ENCODE measurements at places on chromosomes 1 and 21. TPM values are rescaled to one million over a fixed set of nuclear protein-coding genes. Genes with fewer than 3 reads are reported as not detected.

DNA sequence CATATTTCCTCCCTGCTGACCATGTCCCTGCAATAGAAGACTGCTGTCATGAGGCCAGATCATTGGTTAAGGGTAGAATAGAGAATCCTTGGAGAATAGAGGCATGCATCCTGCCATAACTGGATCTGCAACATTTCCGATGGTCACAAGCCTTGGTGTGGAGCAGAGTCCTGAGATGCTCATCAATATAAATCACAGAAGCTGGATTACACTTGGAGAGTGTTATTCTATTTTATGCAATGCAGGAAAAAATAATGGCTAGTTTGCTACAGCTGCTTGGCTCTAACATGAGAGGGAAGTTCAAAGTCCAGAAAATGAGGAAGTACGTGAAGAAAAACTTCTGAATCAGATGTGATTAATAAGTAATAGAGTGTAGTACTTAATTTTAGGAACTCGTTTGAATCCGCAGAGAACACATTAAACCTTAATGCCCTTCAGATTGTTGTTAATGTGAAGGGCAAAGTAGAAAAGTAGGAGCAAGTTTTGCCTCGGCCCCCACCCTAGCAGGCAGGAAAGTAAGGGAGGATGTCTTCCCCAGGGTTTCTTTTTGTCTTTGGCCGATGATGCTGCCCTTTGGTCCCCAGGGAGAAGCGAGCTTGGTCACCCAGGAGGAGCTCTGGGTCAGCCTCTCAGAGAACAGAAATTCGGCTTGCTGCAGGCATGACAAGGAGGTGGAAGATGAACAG, 59.5 kb downstream of the KCNK1 start:
- DNase-seq, result no peak

DNA sequence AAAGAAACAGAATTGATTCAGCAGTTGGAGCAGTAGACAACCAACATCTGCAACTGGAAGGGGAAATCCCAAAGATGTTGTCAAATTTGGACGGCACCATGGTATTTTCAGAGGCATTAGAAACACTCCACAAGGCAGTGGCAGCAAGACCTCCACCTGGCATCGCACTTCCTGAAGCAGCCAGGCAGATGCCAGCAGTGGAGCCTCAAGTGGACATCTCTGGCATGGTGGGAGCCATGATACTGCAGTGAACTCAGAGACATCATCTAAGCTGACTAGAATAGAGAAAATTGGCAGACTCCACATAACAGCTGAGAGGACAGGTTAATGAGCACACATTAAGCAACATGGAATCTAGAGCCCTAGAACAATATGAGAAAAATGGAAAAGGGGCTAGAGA, 33.9 kb upstream of the RGS8 start:
- no peak for DNase-seq

DNA sequence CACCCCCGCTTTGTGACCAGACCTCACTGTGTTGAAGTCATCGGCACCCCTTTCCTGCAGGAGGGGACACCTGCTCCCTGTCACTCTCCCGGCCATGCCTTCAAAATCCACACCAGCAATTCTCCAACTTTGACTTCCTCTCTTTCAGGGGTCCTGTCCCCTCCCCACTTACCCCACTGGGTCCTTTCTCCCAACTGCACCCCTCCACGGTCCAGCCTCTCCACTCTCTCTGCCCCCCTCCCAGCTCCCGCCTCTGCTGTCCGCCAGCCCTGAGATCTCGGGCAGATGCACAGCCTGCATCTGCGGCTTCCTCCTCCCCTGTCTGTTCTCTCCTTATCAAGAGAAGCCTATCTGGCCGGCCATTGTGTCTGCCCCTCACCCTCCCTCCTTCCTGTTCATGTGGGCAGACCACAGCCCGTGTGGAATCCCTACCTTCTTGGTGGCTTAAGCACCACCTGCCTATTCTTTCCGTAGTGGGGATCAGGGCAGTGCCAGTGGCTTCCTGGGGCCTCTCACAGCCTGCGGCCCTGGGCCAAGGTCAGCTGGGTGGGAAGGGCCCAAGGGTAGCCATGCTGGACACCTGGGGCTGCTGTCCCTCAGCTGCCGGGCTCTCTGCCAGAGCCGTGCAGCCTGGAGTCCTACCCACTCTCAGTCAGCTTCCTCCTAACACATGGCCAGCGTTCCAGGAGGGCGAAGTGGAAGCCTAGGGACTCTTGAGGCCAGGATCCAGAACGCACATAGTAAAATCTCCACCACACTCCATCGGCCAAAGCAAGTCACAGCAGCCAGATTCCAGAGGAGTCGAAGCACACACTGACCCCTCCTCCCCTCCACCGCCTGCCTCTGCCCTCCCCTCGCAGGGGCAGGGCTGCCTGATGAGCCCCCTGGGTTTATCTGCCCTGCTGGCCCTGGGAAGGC, 5.1 kb upstream of the HES4 start:
- DNase-seq, result no peak

GRCh38 chr1:245039196-245039595, 115.6 kb upstream of the KIF26B start:
- no peak for DNase-seq

DNA sequence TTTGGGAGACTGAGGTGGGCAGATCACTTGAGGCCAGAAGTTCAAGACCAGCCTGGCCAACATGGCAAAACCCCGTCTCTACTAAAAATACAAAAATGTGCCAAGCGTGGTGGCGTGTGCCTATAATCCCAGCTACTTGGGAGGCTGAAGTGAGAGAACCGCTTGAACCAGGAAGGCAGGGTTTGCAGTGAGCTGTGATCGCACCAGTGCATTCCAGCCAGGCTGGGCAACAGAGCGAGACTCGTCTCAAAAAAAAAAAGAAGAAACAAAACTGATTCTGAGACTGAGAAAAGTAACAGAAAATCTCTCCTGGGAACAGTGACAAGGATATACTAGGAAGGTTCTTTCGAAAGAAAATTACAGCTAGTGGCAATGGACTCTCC, 20.9 kb downstream of the USP48 start:
- no peak for DNase-seq

DNA sequence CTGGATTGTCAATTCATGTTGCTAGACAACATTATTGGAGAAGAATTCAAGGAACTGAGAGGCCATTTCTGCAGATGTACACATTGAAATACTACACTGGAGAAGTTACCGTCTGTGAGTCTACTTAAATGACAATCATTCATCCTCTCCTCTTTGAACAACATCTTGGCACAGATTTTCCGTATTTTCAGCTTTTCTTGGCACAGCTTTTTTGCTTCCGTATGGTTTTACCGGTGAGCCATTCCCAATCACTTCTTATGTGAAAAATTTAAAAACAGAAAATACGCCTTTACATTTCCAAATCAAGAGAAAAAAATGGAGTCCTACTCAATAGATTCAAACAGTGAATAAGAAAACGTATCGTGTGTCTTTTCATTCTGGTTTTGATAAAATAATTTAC, 1493.7 kb downstream of the AMY1C start:
- no peak for DNase-seq

GRCh38 chr1:235401251-235401650, 34.0 kb downstream of the TBCE start:
- DNase-seq, result no peak

GRCh38 chr21:26032263-26032662, 138.3 kb downstream of the APP start:
- DNase-seq, result no peak

- no peak for DNase-seq
These were observed 150.1 kb upstream of the SOD1 start for GRCh38 chr21:31509194-31510017.

DNA sequence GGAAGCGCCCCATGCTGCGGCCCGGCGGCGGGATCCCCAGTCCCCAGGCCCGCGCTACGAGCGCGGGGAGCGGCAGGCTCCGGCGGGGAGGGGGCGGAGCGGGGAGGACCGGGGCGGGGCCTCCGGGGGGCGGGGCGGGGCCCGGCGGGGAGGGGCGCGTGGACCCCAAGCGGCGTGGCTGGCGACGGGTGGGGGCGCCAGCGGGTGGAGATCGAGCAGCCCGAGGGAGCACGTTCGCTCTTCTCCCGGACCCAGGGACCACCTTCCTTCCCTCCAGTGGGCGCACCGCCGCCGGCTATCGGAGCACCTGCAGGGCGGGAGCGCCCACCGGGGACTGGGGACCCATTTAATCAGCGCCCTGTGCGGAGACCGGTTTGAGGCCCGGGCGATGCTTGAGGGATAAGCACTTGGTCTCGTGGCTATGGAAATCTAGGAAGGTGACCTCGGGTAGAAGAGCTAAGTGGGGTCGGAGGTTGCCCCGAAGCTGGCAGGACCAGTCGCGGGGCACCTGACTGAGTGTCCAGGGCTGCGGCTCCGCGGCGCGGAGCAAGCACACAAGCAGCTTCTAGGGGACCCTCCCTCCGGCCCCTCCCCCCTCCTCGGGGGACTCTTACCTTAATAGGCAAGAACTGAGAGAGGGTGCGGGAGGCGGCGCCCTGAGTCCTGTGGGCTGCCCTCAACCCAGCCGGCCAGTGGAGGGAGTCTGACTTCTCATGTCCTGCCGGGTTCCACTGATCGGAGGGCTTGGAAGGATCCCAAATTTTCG, at the start of gene TSPAN2:
Gene TSPAN2, minus strand, starts transcription at position 84 of the 766 bp plus-strand sequence. Its CDS starts 71 bp downstream, at position 13.
- DNase-seq, result no peak

DNA sequence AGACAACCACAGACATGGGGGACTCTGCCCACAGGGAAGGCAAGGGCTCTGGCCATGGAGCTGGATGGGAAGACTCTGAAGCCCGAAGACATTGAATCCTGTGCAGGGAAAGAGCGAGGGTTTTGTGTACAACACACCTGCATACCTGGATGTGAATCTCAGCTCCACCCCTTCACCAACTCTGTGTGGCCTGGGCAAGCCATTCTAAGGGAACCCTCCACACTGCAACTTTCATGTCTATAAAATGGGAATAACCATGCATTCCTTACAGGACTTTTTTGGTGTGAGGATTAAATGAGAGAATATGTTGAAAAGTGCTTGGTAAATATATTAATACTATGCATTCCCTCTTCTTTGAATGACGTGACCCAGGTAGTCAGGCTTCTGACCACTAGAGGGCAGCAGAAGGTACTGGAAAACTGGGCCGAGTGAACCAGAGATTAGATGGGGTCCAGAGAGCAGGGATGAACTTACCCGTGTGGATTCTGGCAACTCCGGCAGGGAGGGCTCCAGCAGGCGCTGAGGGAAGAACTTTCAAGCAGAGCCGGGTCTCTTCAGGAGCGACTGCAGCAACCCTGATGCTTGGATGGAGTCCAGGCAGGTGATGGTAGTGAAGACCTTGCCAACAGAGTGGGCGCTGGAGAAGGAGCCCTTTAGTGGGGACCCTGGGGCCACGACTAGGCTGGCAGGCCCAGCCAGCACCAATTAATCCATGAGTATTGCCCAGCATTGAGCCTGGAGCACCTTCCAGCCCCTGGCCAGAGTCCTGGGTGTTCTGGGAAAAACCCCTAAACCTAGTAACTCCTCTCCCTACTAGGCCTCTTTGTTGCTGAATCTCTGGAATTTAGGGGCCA, 834 bp upstream of the ELF3 start:
- DNase-seq, result no peak

- DNase-seq, result no peak
These were observed 31.5 kb downstream of the LYST start for GRCh38 chr1:235835226-235835625.

DNA sequence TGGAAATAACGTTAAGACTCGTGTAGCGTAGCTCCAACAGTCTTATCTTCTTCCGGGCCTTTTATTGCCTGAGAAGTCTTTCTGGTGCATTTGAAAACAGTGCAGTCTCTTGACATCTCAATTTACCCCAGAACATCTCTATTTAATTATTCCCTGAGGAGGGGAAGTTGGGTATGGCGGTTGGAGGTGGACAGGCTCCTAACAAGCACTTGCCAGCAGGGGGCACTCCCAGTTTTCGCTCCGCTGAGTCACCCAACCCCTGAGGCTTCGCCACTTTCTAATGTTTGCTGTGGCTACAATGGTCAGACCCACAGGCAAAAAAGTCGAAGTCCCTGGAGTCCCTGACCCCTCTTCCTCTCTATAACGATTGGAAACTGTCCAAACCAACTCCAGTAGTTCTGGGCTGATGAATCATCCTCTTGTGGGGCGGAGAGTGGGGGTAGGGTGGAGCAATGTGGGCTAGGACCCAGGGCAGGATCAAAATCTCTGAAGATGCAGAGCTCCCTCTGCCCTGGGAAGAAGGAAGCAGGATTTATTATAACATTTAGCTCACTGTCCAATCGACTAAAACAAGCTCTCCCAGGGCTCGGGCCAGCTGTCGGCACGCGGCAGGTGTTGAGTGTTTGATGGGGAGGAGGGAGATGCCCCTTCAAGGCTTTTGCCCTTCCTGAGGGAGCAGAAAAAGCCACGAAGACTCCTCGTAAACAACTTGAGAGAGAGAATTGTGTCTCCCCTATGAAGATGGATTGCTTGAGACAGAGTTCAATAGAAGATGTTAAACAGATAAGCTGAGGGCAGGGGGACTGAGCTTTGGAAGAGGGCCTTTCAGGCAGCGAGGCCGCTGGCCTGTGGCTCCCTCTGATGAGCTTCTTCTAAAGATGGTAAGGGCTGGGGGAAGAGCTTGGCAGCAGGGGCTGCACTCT, 85.7 kb downstream of the BRINP2 start:
- peak; percentile 54 for DNase-seq

DNA sequence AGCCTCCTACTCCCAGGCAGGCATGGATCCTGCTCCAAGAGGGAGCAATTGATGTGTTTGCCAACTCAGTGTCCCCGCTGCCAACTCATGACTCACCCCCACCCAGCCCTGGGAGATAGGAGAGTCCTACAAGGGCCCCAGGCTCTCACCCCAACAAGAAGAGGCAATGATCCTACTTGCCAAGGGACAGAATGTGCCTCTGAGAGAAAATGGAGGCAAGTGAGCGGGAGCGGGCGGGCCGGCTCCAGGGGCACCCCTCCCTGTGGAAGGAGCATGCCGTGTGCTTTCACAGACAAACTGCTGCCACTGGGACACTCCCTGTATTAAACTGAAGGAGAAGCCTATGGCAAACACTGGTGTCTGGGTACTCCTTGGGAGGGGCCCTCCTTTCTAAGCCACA, 16.7 kb downstream of the PKP1 start:
- no peak for DNase-seq

- DNase-seq, result no peak
These were observed 11.5 kb upstream of the S100A2 start for GRCh38 chr1:153577138-153577537.

NDUFS5 gene
- 316 TPM for total RNA-seq

LEPR gene
- 3.0 TPM for total RNA-seq

SLC1A7 gene
- total RNA-seq, result 0.31 TPM

ESRRG gene
- not detected for total RNA-seq

OR2T35 gene
- not detected for total RNA-seq

KIF2C gene
- 69.4 TPM for total RNA-seq

CFHR5 gene
- not detected for total RNA-seq

GJC2 gene
- total RNA-seq, result 2.4 TPM

All from Panc1 (cell line).